Amniotic epithelial cell (primary cell): ENCODE measurements at places on chromosomes 2 and 18.

DNA sequence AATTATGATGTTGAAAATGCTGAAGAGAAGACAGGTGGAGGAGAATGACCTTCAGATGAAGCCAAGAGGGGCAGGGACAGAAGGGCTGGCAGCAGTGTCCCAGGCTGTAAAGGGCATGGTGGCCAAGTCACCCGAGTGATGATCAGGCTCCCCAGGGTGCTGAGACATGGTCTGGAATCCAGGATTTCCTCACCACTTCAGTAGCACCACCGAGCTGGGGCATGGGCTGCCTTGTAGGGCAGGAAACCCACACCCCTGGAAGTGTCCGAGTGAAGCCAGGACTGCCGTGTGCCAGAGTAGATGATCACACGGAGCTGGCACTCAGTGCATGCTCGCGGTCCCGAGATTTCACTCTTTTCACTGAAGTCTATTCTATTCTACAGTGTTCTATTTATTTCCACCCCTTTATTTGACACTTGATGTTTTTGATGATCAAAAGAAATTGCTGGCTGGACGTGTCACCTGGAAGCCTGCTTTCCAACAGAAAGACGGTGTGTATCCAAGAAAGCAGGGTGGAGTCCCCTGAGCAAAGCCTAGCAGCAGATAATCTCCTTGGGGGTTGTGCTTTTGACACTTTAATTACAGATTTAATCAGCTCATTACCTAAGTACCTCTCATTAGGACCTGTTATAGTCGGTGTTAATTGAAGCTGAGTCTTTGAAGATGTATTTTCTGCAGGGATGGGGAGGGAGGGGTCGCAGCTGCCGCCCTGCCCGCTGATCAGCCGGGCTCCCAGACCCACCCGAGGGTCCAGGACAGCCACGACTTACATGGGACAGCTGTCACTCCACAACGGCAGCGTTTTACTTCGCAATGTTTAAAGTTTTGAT, 92.3 kb downstream of the SEPTIN10 start:
- DNase-seq, result no peak

GRCh38 chr2:173513107-173513727, 158.5 kb downstream of the CDCA7 start:
- DNase-seq, result no peak

GRCh38 chr2:43276962-43277391, 50.6 kb upstream of the ZFP36L2 start:
- peak; percentile 41 for DNase-seq

DNA sequence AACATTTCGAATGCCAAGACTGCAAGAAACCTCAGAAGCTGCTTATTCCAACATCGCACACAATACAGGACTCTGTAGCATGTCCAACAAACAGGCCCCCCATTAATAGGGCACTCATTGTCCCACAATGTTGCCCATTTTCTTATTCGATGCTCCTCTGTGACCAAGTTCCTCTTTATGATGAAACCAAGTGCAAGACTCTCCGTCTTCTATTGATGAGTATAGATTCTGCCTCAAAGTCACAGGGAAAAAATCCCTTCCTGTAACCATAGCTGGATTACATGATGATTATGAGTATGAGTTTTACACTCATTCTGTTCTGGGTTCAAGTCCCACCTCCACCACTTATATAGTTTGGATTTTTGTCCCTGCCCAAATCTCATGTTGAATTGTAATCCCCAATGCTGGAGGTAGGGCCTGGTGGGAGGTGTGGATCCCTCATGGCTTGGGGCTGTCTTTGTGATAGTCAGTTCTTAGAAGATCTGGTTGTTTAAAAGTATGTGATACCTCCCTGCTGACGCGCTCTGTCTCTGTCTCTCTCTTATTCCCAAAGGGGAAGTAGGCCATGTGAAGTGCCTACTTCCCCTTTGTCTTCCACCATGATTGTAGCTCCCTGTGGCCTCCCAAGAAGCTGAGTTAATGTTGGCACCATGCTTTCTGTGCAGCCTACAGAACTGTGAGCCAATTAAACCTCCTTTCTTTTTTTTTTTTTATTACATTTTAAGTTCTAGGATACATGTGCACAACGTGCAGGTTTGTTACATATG, 148.7 kb downstream of the OSR1 start:
- DNase-seq, result no peak

DNA sequence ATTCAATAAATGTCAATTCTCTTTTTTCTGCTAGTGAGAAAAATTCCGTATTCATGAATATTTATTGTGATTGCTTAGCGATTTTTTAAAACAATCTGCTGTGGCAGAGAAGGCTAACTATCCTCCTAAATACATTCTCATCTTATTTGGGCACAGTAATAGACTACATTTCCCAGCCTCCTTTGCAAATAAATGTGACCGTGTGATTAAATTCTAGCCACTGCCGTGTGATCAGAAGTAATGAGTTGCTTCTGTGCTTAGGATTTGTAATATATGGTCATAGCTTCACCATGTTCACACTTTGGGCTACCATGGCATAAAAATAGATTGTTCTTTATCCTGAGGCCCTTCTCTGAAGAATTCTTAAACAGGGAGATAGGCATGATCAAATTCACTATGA, 179.6 kb downstream of the FAM124B start:
- no peak for DNase-seq

DNA sequence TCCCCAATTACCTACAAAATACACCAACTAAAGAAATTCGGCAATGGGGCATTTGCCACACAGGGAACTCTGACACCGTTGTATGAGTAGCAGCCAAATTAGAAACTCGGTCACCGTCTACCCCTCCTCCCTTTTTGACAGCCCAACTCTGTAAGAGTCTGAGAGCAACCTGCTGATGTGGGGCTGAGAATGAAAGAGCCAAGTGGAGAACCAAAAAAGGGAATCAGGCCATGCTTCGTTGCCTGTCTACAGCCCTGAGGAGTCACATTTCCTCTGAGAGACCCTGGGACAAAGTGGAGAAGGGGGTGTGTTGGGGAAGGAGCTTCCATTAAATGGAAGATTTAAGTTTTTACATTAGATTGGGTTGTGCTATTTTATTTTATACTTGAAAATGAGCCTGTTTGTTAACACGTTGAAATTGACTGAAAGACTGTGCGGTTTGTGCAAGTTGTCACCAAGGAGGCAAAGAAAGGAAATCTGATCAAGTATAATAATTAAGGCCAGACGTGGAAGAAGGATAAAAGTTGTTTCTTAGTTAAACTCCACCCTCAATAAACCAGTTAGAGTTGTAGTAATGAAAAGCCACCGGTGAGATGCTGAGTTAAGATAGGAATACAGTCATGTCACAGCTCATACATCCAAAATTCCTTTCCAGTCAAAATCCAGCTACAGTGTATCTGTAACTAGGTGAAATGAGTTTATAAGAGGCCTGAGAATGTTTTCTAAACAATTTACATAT, 131.7 kb upstream of the CREB1 start:
- DNase-seq, result no peak

- peak; percentile 74 for DNase-seq
Observed at GRCh38 chr18:9058406-9058805, 44.1 kb upstream of the NDUFV2 start.

GRCh38 chr2:116724550-116724949, 1089.9 kb upstream of the DDX18 start:
- peak; percentile 0 for DNase-seq

- no peak for DNase-seq
Observed at GRCh38 chr2:214699236-214699635, 110.2 kb downstream of the BARD1 start.

GRCh38 chr2:2901384-2902345, 476.0 kb downstream of the EIPR1 start:
- DNase-seq, result no peak

DNA sequence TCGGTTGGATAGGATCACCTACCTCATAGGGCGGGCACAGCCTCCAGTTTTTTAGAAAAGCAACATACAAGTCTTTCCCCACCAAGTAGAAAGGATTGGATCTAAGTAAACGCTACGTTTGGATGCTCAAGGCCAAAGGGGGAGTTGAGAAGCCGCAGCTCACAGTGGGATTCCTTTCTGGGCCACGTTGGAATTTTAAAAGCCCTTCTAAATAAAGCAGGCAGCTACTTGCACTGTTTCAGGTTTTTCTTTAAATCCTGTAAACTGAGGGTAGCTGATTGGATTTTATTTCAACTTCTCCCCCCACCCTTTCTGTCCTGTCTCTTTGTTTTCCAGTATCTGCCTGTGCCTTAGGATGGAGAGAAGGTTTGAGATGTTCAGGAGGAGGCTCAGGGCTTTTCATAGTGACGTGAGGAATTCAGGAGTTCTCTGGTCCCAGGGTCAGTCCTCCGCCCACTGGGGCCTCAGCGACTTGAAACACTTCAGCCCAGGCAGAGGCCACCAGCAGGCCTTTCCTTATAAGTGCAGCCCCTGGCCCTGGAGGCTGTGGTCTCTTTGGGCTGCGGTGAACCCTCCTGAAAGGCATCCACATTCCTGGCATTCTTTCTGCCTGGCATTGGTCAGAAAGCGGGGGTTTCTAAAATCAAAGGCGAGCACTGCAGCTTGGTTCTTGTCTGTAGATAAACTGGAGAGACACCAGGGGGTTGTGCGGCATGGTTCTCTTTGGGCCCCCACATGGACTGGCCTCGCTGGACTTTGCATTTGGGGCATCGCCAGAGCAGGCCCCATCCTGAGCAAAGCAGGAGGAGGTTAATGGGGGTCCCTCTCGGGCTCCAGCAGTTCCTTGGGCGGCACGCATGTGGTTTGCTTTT, 44.5 kb downstream of the SH3BP4 start:
- peak; percentile 79 for DNase-seq

DNA sequence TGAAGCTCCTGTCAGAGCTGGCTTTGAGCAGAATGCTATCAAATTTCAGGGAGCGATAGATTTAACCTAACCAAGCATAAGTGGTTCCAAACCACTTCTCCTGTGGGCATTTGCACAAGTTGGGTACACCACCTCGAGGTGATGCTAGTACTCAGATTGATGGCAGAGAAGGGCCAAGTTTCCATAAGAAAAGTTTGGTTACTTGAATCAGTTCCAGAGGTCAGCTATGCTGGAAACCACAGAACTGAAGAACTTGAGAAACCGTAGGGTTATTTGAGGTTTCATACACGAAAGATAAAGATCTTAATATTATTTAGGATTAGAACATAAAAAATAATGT, 238.2 kb upstream of the SOX11 start:
- DNase-seq, result no peak
